ENCODE measurements at places on chromosomes 7 and 10. TPM values are rescaled to one million over a fixed set of nuclear protein-coding genes. Genes with fewer than 3 reads are reported as not detected.

Gene FAM25A
- total RNA-seq = not detected

Gene IFIT1
- total RNA-seq = 31.0 TPM

Gene NUDT13
- total RNA-seq = 5.6 TPM

Gene RPEL1
- not detected for total RNA-seq

GRCh38 chr10:74262856-74263255 lies 111.8 kb downstream of the ADK start:
- H3K27me3 ChIP-seq = no peaks in the 10 kb centered on the region
- H3K27ac ChIP-seq = no peak overlapping the region
- no peaks in the 10 kb centered on the region for H3K36me3 ChIP-seq
- H3K4me1 ChIP-seq = peaks cover 4% of the 10 kb centered on the region
- no peak for DNase-seq
- H3K4me3 ChIP-seq = no peak overlapping the region

DNA sequence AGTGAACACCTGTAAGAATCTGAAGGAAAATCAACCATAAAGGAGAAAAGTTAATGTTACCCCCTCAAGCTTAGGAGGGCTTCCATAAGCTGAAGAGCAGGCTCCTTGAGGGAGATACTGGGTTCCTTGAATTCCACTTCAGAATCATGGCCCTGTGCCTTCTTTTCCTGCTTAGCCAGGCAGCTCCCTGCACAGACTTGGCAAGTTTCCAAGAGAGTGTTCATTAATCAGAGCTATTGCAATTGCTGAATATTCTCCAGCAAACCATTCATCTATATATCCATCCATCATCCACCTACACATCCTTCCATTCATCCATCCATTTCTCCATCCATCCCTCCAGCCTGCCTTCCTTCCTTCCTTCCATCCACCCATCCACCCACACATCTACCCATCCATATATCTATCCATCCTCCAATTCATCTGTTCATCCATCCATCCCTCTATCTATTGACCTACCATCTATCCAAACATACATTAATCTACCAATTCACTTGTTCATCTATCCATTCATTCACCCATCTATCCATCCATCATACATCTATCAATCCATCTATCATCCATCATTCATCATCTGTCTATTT lies 574.4 kb downstream of the PTPRN2 start:
- peaks cover 71% of the 10 kb centered on the region for H3K27me3 ChIP-seq

Gene KIAA1549
- 2.1 TPM for total RNA-seq

GRCh38 chr7:50303335-50304128 lies 984 bp upstream of the IKZF1 start:
- peak overlapping the region; percentile 60 for H3K4me3 ChIP-seq
- peaks cover 92% of the 10 kb centered on the region for H3K27me3 ChIP-seq
- no peaks in the 10 kb centered on the region for H3K36me3 ChIP-seq
- peaks cover 6% of the 10 kb centered on the region for H3K4me1 ChIP-seq
